Fibroblast of lung (primary cell): ENCODE measurements at places on chromosomes 5 and 9. TPM values are rescaled to one million over a fixed set of nuclear protein-coding genes. Genes with fewer than 3 reads are reported as not detected.

DNA sequence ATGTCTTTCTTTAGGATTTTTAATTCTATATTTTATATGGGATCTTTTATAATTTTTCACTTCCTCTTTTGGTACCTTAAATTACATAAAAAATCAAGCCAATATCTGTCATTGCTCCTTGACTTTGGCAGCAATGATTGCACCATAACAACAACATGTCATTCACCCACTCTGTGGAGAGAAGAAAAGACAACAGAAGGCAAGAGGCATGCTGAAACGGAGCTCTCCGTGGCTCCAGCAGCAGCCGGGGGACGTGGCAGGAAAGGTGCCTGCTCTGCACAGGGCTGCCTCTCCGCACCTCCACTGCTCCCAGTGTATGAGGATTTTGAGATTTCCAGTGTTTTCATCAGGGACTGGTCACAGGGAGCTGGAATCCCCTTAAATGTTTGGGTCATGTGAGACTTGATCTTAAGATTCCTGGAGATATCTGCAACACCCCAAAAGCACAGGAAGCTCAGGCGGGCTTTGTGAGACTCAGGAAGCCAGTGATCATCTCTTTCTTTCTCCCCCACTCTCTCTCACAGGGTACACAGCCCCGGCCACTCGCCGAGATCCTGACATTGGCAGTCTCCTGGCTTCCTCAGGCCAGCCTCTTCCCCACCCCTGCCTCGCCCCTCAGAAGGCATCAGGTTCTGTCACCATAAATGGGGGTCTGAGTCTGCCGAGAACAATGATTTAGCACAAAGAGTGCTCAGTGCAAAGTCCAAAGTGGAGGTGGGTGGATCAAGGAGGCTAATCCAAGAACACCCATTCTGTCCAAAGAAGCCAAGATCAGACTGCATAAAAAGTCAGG, 74.6 kb downstream of the ACTL7B start:
- H3K4me3 ChIP-seq: no peak overlapping the region
- H3K4me1 ChIP-seq: no peaks in the 10 kb centered on the region
- H3K27ac ChIP-seq: no peak overlapping the region
- DNase-seq: no peak
- no peaks in the 10 kb centered on the region for H3K36me3 ChIP-seq

GRCh38 chr5:139341187-139341688, 416 bp upstream of the PAIP2 start:
- DNase-seq: no peak
- H3K27me3 ChIP-seq: no peaks in the 10 kb centered on the region
- H3K4me3 ChIP-seq: peak overlapping the region; percentile 97
- no peaks in the 10 kb centered on the region for H3K36me3 ChIP-seq
- H3K4me1 ChIP-seq: peaks cover 4% of the 10 kb centered on the region

- H3K4me3 ChIP-seq: no peak overlapping the region
- H3K4me1 ChIP-seq: no peaks in the 10 kb centered on the region
These were observed 160.6 kb downstream of the COL23A1 start for GRCh38 chr5:178429491-178430185.

Gene FCHO2
- 19.2 and 19.5 TPM in 2 replicates for total RNA-seq

Gene TAF11L5
- not detected in 2 replicates for total RNA-seq

- H3K4me1 ChIP-seq: no peaks in the 10 kb centered on the region
- H3K36me3 ChIP-seq: no peaks in the 10 kb centered on the region
- H3K27ac ChIP-seq: no peak overlapping the region
- no peak overlapping the region for H3K4me3 ChIP-seq
These were observed 715 bp upstream of the OR1J4 start for GRCh38 chr9:122518226-122518625.

GRCh38 chr9:115495052-115495635, 377.2 kb upstream of the TNC start:
- peak; percentile 18 for DNase-seq
- H3K36me3 ChIP-seq: no peaks in the 10 kb centered on the region
- no peak overlapping the region for H3K4me3 ChIP-seq
- no peaks in the 10 kb centered on the region for H3K27me3 ChIP-seq
- no peaks in the 10 kb centered on the region for H3K4me1 ChIP-seq
- no peak overlapping the region for H3K27ac ChIP-seq

DNA sequence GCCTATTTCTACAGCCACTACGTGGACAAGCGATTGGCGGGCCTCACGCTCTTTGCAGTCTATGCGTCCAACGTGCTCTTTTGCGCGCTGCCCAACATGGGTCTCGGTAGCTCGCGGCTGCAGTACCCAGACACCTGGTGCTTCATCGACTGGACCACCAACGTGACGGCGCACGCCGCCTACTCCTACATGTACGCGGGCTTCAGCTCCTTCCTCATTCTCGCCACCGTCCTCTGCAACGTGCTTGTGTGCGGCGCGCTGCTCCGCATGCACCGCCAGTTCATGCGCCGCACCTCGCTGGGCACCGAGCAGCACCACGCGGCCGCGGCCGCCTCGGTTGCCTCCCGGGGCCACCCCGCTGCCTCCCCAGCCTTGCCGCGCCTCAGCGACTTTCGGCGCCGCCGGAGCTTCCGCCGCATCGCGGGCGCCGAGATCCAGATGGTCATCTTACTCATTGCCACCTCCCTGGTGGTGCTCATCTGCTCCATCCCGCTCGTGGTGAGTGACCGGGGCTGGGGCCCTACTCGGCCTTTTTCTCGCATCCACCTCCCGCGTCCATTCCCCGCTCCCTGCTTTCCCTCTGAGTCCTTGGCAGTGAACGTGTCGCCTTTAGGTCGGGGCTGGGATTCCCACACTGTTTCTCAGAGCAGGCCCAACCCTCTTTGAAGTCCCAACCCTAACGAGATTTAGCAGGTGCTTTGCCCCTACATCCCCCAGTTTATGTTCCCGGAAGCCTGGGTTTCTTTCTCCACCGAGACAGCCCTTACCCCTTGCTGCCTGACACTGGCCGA, 1.8 kb downstream of the PTGER4 start:
- peak overlapping the region; percentile 24 for H3K27ac ChIP-seq
- H3K36me3 ChIP-seq: no peaks in the 10 kb centered on the region
- H3K4me1 ChIP-seq: peaks cover 2% of the 10 kb centered on the region
- H3K27me3 ChIP-seq: no peaks in the 10 kb centered on the region
- DNase-seq: peak; percentile 46
- H3K4me3 ChIP-seq: peak overlapping the region; percentile 83

GRCh38 chr5:3325972-3326840, 269.4 kb upstream of the IRX1 start:
- no peaks in the 10 kb centered on the region for H3K36me3 ChIP-seq
- no peak overlapping the region for H3K4me3 ChIP-seq
- no peaks in the 10 kb centered on the region for H3K4me1 ChIP-seq
- no peaks in the 10 kb centered on the region for H3K27me3 ChIP-seq
- no peak for DNase-seq

Gene SPATA6L
- 0.77 and 1.2 TPM in 2 replicates for total RNA-seq

GRCh38 chr9:15915711-15916110, 362.9 kb downstream of the CCDC171 start:
- H3K4me1 ChIP-seq: no peaks in the 10 kb centered on the region
- no peak overlapping the region for H3K27ac ChIP-seq
- H3K36me3 ChIP-seq: no peaks in the 10 kb centered on the region
- peak; percentile 19 for DNase-seq
